ENCODE measurements at places on chromosomes 12 and 14.

GRCh38 chr12:10612984-10613348 lies 443 bp downstream of the MAGOHB start:
- DNase-seq: no peak

DNA sequence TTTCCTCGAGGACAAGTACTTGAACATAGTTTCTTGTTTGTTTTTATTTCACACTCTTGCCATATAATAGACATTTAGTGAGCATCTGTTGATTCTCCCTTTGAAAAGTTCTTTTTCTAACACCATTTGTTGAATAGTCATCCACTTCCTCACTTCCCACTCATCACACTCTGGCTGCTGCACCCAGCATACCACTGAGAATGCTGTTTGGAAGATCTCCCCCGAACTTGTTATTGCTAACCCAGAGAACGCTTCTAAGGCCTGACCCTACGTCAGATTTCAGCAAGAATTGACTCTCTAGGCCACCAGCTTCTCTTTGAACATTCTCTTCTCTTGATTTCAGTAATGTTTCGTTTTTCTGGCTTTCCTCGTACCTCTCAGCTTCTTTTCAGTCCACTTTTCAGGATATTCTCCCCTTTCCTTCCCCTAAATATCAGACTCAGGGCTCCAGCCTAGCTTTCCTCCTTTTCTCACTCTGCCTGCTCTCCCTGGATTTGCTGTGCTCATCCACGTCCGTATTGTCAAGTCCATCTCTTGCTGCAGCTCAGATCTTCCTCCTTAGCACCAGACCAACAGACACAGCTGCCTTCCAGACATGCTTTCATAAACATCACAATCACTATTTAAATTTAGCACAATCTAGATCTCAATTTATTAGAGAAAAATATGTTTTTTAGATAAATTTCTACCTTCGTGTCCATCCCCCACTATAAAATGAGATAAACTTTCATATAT lies 94.0 kb upstream of the SLC38A4 start:
- DNase-seq: no peak

DNA sequence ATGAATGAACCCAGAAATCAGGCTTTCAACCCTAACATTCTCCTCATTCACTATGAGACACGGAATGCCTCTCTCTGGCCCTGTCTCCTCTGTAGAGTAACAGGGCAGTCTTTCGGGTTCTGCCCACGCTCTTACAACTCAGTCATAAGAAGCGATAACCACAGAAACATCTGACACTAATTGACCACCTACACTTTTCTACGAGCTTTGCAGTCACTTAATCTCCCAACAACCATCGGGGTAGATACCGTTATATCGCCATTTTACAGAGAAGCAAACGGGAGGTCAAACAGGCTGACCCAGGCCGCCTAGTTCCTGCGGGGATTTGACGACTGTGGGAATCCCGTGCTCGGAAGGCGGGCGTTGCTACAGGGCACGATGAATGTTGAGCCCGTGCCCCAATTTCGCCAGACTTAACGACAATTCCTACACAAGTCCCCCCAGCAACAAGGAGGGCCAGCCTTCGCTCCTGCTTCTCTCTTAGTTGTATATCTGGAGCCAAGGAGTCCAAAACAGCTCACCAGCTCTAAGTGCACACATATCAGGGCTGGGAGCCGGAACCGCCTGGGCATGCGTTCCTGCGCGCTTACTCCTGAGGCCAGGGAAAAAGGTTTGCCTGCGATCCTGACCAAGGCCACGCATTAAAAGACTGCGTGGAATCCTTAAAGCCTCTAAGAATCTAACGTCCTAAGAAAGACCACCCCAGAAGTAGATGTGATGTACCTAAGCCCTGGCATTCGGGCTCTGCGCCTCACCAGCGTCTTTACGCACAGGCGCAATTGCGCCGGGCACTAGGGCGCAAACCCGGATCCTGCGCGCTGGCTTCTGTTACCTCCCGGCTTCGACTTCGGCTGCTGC lies 38.7 kb upstream of the TBX5 start:
- DNase-seq: no peak

DNA sequence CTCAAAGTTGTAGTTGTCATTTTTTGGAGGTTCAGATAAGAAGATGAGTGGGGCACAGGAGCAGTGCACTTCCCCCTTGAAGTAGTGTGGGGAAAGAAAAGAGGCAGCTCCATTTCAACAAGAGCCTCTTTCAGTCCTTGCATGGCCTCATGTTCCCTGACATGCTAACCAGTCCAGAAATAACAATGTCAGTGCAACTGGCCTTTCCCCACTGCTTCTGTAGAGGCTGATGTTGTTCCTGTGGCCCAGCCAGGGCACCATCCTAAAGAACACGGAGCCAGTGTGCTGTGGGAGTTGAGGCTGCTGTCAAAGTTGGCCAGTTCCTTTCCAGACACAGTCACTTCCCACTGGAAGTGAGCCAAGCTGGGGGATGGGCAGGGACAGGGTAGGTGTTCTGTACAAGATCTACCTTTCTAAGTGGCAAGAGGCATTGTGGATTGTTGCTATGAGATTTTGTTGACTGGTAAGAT lies 77.7 kb upstream of the SLC38A2 start:
- no peak for DNase-seq

GRCh38 chr12:32273063-32273522 lies 126.3 kb upstream of the FGD4 start:
- no peak for DNase-seq
